ENCODE measurements at places on chromosomes 5 and 9. TPM values are rescaled to one million over a fixed set of nuclear protein-coding genes. Genes with fewer than 3 reads are reported as not detected.

The PCDHGB7 gene
- 6.2 TPM for total RNA-seq

The FBLL1 gene
- 3.8 TPM for total RNA-seq

The CSNK1A1 gene
- total RNA-seq: 278 TPM

The OBP2B gene
- not detected for total RNA-seq

The LCNL1 gene
- total RNA-seq: 3.0 TPM

The SPINK6 gene
- not detected for total RNA-seq

The ARID3C gene
- total RNA-seq: not detected

The ACOT12 gene
- not detected for total RNA-seq

The SLC36A3 gene
- not detected for total RNA-seq

The SKIC3 gene
- 115 TPM for total RNA-seq

The KLF9 gene
- 85.3 TPM for total RNA-seq

The CCNI2 gene
- total RNA-seq: not detected

The SLC1A1 gene
- 6.8 TPM for total RNA-seq

The SARDH gene
- total RNA-seq: 0.21 TPM

The IL13 gene
- total RNA-seq: not detected

The CDH18 gene
- total RNA-seq: not detected

The TAF1L gene
- not detected for total RNA-seq

The GABRG2 gene
- total RNA-seq: not detected

The SLC6A18 gene
- total RNA-seq: not detected

The SMIM33 gene
- not detected for total RNA-seq

The GRIN3A gene
- 0.30 TPM for total RNA-seq

The KCNV2 gene
- total RNA-seq: not detected

The GMCL2 gene
- not detected for total RNA-seq

The PTPRD gene
- total RNA-seq: 4.4 TPM

The FCN2 gene
- not detected for total RNA-seq

The WDR31 gene
- 3.4 TPM for total RNA-seq

The COL5A1 gene
- 1,552 TPM for total RNA-seq

The STK32A gene
- total RNA-seq: not detected

The CXCL14 gene
- 0.16 TPM for total RNA-seq

The PLCXD3 gene
- total RNA-seq: not detected

The IFNK gene
- not detected for total RNA-seq

The FPGS gene
- total RNA-seq: 65.1 TPM

The TAF11L10 gene
- not detected for total RNA-seq

The GRXCR2 gene
- total RNA-seq: not detected
